M059J (cell line): ENCODE measurements at places on chromosomes 3 and 15. TPM values are rescaled to one million over a fixed set of nuclear protein-coding genes. Genes with fewer than 3 reads are reported as not detected.

GRCh38 chr15:57580866-57581265 lies 10.8 kb upstream of the MYZAP start:
- DNase-seq, result no peak

DNA sequence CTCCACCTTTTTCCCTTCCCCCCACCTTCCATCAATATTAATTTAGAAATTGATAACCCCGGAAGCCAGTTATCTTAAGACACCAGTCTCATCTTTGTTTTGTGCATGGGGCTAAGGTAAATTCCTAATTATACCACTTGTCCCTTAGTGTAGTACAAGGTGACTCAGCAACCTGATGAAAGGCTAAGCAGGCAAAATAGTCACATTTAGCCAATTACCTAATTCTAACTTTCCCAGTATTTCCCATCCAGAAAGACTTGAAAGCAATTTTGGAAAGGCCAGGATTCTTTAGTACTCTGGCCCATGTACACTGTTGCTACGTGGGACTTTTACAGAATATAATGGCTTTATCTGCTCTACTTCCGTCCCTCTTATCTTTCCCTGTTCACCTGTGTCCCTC lies 72.6 kb downstream of the SETD5 start:
- no peak for DNase-seq

- DNase-seq, result no peak
These were observed 82.8 kb upstream of the CDV3 start for GRCh38 chr3:133490468-133491351.

DNA sequence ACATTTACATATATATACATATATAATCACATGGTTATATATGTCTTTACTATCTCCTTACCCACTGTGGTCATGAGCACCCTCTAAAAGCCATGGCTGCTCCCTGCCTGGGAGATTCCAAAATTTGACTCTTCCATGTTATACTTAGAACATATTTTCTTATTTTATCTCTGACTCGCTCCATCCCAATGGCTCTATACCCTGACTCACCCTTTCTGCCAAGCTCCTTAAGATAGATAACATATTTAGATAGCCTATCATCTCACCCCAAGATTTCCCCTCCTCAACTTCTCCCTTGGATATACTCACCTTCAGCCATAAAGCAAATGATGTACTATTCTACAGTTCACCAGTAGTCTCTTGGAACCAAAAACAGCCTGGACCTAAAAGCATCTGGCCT lies 65.1 kb downstream of the CD200R1L start:
- peak; percentile 53 for DNase-seq

DNA sequence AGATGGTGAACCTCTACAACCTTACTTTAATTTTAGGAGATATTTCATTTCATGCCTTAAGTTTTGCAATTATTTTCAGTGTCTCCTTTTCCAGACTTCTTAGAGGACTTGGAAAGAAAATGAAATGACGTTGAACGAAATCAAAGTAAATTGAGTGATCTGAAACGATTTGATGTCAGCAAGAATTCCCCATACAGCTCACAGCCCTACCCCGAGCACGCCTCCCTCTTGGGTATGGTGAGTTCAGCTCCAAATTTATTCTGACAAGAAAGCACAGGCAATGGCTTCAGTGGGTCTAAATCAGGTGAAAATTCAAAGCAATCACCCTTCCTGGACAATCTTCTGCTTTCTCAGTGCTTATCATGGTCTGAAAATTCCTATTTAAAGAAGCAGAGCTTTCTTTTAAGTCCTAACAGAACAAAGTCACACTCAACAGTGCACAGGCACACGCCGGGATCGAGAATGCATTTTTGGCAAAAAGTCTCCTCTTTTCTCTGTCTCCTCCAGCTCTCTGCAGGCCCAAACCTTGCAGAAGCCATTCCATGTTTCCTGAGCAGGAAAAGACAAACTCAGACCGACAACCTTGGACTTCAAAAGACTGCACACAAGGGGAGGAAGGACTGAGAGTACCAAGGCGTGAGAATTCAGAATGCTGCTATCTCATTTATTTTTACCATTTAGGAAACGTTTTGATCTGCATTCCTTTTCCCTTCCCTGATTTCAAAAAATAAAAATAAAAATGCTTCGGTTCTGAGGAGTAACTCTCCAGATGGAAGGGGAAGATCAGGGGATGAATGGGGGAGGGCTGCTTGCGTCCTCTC lies 72.0 kb downstream of the CCNL1 start:
- DNase-seq, result no peak

DNA sequence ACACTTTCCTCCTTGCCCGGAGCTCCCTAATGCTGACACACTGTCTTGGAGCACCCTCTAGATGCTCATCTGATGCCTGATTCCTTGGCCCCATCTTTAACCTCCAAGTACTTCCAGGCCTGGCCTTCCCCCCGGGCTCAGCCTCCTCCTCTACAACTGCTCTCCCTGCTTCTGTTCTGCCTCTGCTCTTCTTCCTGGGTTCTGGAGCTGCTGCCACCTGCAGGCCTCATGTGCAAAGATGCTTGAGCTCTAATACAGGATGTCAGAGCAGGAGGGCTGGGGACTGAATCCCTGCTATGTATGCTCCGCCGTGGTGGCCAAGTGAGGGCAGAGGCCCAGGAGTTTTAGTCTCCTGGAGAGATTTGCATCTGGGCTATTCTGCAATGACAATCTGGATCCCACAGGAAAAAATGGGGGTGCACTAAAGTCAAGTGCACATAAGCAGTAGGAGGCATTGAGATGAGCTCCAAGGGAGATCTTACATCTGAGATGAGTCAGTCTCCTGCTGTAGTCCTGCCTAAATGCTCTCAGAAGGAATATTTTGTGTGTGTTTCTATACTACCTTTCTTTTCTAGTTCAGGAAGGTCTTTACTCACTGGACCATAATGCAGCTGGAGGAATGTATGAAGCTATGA lies 296.3 kb downstream of the UACA start:
- DNase-seq, result peak; percentile 62

GRCh38 chr3:27093771-27094170 lies 275.4 kb downstream of the NEK10 start:
- no peak for DNase-seq

DNA sequence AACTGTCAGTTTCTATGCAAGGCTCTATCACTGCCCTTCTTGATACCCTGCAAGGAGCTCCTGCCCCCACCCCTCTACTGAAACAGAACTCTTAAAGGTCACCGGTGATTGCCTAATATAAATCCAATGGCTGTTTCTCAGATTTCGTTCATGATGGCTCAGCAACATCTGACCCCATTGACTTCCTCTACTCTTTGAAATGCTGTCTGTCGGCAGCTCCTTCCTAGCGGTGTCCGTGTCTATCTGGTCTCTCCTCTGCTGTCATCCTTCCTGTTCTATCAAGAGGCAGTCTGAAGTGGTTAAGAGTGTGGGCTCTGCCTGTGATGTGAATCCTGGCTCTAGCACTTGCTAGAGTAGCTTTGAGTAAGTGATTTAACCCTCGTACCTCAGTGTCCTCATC lies 5.5 kb downstream of the TMEM266 start:
- DNase-seq, result no peak

DNA sequence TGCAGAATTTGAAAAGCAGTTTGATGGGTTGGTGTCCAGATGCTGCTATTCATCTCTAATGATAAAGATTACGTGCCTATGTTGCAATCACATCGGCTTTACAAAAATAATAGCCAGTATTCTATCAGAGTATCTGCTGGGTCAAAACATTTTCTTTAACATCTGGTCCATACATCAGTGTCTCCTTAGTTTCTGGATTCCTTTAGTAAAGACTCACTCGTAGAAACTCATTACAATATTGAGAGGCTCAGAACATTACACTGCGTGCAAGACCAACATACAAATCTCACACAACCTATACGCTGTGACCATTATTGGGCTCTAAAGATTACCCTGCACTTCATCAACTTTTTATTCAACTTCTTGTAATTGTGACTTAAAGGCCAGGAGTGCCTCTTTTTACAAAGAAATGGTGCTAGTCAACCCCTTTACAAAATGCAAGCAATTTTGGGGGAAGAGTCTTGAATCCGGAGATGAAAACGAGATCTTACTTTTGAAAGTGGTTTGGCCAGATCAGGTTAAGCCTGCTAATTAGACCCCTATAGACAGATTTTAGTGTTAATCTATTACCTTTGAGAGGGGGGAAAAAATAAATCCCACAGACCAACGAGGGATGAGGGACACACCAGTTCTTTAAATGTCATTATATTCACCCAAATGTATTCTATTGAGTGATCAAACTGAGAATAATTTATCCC lies 2.9 kb downstream of the TRA2B start:
- no peak for DNase-seq

DNA sequence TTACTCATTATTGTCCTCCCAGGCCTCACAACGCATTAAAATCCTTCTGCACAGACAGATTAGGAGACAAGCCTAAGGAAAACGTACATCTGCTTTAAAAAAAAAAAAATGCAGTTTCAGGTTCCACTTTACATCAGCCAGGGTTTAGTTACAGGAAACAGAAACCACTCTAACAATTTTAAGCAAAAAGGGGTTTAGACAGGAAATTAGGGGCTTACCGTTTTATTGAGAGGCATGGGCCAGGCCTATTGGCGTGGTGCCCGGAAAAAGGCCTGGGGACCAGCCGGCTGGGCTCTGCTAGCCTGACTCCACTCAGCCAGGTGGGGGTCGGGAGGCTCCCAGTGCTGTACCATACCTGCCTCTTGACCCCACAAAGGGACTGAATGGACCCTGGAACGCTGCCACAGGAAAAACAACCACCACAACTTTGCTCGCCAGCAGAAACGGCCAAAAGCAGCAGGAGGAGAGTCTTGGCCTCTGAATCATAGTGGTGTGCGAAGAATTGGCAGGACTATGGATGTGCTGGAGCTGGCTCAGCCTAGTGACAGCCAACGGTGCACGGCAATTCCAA lies 124.3 kb downstream of the CHSY1 start:
- DNase-seq, result peak; percentile 97

DNA sequence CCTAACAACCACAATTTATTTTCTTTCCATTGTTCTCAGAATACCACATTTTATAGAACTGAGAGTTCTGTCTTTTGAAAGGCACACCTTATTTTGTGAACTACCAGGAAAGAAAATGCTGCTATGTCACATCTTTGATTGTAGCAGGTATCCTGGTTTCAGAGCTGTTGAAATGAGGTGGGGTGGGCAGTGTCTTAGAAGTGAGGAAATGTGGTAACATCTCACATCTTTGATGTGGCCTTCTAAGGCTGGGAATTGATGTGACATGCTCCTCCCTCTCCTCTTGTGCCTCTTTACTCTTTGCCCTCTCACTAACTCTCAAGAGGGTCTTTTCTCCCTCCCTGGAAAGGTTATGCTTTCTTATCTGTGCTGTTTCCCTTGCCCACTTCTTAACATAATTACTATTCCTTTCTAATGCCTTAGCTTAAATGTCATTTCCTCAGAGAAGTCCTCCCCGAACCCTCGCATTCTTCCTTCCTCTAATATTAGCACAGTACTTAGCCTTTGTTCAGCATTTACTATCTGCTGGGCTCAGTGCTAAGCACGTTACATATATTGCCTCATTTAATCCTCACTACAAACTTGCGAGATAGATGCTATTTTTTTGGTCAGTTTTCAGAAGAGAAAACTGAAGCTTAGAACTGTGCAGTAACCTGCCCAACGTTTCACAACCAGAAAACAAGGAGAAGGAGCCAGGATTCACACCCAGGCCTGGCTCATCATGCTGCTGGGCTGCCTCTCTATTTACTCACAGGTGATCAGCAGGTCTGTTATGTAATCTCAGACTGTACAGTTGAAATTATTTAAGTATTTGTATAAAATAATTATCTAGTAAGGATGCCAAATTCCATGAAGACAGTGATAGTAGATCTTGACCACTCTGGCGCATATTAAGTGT lies 24.0 kb upstream of the SPTSSB start:
- DNase-seq, result no peak

DNA sequence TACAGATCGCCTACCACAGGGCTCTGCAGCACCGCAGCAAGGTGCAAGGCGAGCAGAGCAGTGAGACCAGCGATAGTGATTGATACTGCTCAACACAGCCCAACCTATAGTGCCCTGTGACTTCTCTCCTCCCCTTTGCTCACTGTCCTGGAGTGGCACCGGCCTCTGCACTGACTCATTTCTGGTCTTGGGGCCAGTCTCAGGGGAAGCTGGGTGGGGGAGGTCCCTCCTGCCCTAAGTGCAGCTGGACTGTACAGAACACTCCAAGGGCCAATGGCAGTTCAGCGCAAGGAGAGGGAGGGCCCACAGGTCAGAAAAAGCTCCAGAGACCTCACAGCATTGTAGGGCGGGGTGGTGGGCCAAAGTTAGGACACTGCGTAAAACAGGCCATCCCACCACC lies 2.5 kb upstream of the OGG1 start:
- peak; percentile 60 for DNase-seq

DNA sequence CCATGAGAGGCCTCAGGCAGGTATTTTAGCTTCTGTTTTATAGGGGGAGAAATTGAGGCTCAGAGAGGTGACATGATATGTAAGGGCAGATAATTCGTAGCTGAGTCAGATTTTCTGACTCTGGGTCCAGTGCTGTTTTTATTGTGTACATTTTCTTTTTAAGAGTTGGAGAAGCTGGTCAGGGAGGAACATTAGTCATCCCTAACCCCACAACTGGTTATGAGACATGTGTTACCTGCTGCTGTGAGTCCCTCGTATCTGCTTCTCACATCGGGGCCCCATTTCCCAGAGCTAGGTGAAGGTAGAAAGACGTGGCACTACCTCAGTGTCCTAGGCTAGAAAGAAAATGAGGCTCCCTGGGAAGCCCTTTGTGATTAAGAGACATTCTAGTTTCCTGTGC lies 28.6 kb downstream of the GALNT15 start:
- DNase-seq, result peak; percentile 89

DNA sequence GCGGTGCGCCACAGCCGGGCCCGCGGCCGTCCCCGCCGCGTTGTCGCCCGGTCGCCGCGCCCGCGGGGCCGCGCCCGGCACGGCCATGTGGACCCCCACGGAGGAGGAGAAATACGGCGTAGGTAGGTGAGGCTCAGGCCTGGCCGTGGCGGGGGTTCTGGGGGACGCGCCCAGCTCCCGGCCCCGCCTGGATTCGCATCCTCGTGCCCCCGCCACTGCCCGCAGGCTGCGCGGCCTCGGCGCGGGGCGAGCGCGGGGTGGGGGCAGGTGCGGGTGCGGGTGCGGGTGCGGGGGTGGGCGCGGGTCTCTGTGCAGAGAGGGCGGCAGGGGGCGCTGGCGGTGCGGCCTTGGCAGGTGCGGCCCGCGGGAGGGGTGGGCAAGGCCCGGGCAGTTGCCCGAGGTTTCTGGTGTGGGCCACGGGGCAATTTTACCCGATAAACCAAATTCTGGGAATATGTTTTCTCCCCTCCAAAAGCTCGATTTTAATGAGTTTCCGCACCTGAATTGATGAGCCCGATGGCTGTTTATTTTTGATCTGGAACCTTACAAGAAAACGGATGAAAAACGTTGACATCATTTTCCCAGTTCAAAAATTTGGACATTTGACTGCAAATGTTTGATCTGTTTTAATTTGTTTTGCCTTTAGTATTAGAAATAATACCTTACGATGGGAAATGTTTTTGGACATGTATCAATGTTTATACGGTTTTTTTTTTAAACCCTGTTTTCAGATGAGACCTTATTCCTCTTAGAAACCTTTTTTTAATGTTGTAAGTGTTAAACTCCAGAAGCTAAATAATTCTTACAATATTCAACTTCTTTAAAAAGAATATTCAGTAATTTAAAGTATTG lies 678 bp downstream of the DOCK3 start:
- DNase-seq, result peak; percentile 18

B3GNT5 gene
- 3.5 and 4.1 TPM in 2 replicates for total RNA-seq

SOX14 gene
- not detected in 2 replicates for total RNA-seq

VPS39 gene
- total RNA-seq, result 23.5 and 31.5 TPM in 2 replicates

C3orf85 gene
- total RNA-seq, result not detected in 2 replicates

LMAN1L gene
- not detected in 2 replicates for total RNA-seq
